Erythroblast (primary cell): ENCODE measurements at places on chromosomes 11 and 22.

DNA sequence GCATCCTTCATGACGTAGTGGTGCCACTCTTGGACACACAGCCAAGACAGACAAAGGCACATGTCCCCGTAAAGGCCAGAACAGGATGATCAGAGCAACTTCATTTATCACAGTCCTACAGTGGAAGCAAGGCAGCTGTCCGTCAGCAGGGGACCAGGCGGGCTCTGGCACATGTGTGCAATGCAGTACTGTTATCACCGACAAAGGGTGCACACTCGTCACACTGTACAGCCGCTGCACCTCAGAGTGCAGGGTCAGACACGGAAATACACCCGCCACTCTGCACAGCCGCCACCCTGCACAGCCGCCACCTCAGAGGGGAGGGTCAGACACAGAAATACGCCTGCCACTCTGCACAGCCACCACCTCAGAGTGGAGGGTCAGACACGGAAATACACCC is 13.4 kb upstream of the IL17REL start:
- DNase-seq, result no peak

DNA sequence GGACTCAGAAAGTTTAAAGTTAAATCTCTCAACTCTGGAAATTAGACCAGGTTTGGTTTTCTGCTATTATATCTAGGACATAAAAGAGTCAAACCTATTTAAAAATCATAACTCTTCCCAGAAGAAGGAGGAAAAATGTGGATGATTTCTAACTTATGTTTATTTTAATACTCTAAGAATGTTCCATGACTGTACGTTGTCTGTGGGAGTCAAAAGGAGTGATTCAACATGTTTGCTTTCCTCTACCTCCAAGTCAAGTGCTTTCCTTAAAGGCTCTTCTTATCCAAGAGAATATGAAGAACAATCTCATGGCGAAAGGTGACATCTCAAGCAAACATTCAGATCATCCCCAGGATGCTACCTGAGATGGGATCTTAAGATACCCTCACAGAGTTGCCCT is 21.6 kb downstream of the OR51E1 start:
- DNase-seq, result no peak

GRCh38 chr11:63769714-63770455 is 1.3 kb upstream of the ZFTA start:
- peak; percentile 48 for DNase-seq

GRCh38 chr22:36339171-36340065 is 48.3 kb downstream of the MYH9 start:
- no peak for DNase-seq

DNA sequence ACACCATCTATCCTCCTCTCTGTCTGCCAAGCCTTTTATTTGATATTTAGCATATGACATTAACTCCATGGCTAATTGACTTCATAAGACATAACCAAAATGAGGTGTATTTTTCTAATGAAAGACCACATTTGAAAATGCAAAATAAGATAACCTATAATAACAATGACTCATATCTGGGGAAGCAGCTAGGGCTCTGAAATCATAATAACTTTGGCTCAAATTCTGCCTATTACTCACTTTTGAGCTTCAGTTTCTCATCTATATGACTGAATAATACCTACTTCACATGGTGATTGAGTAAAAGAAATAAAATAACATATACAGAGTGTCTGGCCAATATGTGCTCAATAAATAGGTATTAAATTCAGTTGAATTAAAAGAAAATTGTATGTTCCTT is 1419.8 kb upstream of the TENM4 start:
- DNase-seq, result no peak

GRCh38 chr11:69218271-69218682 is 62.5 kb downstream of the SMIM38 start:
- no peak for DNase-seq

- no peak for DNase-seq
Observed at GRCh38 chr22:39241794-39242594, 2.8 kb downstream of the PDGFB start.

GRCh38 chr11:106001304-106002012 is 20.6 kb downstream of the MSANTD4 start:
- DNase-seq, result no peak

DNA sequence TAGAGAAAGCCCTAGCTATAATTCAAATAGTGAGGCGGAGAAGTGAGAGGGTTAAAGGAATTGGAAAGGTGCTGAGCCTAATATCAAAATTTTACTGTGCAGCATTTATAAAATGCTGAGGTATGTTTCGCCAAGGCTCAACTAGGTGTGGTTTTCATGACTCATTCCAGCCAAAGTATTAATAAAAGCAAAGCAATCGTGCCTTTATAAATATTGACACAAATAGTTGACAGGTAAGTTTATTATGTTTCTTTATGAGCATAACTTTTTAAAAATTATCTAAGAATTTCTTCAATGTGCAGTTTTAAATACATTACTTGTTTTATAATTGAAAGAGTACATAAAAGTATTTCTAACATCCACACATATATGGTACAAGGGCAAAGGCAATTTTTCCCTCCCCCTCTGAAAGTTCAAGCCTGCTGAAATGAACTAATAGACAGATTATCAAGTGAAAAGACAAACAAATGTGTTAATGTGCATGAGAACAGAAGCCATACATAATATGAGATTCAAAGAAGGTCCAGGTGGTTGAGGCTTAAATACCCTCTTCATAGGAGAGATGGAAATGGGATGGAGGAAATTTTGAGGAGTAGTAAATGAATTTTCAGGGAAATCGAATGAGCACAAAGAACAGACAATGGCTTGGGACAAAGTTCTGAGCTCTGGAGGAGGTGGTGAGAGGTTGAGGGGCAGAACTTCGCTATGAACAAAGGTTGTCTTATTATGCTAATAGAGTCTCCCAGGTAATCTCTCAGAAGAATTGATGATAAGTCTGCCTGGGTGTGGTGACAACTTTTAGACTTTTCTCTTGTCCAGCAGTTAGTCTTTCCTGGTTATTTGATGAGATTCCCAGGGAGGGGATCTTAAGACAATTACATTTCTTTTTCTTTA is 326.5 kb downstream of the BUD13 start:
- no peak for DNase-seq

- DNase-seq, result peak; percentile 1
Observed at GRCh38 chr11:120959189-120959588, 64.7 kb upstream of the TBCEL start.

- no peak for DNase-seq
Observed at GRCh38 chr11:131353766-131354165, 16.6 kb upstream of the NTM start.

DNA sequence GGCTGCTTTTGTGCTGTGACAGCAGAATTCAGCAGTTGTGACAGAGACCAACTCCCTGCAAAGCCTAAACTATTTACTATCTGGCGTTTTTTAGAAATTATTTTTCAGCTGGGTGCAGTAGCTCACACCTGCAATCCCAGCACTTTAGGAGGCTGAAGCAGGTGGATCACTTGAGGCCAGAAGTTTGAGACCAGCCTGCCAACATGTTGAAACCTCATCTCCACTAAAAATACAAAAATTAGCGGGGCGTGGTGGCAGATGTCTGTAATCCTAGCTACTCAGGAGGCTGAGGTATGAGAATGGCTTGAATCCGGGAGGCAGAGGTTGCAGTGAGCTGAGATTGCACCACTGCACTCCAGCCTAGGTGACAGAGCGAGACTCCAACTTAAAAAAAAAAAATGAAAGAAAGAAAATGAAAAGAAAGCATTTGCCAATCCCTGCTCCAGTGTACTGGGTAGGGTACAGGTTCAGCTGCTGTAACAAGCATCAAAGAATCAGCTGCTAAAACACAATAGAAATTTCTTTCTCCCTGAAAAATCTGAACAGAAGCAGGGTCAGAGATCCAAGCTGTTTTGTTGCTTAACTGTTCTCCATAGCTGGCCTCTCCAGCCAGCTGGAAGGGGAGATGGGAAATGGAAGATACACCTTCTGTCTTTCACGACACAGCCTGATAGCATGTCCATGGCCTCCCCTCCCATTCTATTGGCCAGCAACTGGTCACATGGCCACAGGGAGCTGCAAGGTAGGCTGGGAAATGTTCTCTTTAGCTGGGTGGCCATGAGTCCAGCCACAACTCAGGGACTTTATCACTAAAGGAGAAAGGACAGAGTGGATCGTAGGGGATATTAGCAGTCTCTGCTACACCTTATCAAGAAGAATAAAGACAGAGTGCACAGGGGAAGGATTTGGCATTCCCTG is 8.5 kb upstream of the NCF4 start:
- no peak for DNase-seq

DNA sequence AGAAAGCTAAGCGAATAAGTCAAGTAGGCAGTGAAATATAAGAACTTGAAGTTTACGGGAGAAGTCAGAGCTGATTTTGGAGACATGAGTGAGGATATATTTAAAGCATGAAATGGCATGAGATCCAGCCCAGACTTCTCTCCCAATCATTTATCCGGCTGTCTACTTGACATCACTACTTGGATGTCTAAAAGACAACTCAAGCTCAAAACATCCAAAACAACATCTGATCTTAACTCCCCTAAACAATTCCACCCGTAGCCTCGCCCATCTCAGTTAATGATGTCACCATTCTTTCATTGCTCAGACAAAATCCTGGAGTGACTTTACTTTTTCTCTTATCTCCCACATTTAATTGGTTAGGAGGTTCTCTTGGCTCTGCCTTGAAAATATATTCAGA is 44.5 kb downstream of the WEE1 start:
- peak; percentile 52 for DNase-seq

GRCh38 chr11:10201343-10201742 is 92.7 kb downstream of the SBF2 start:
- DNase-seq, result no peak

GRCh38 chr11:6979365-6979764 is 40.8 kb downstream of the ZNF214 start:
- DNase-seq, result no peak

DNA sequence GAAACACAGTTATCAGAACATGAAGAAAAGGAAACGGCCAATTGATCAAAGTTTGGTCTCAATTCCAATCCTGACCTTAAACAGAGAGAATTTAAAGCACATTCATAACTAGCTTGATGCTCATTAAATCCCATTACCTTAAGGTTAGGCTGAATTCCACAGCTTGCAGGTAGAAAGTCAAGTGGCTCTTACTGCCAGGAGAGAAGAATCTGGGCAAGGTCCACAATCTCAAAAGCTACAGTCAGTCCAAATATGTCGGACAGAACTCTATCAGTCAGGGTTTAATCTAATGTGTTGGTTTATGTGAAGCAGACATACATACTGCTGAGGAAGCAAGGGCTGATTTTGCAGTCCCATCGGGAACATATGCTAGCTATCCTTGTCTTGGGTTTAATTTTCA is 348.8 kb downstream of the SOX6 start:
- DNase-seq, result no peak

DNA sequence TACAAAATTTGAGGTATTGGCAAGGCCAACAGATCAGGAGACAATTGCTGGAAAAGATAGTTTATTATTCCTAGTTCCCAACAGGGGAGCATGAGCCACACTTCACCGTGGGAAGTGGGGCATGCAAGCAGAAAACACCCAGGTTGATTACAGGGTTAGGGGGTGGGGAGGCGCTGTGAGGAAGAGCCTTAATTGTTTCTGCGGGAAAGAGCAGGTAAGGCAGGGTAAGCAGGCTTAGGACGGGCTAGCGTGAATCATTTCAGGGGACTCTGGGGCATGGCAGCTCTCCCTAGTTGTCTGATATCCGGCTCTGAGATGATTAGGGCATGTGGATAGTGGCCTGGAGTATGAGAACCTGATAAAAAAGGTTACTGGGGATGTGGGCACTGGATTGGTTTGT is 20.7 kb upstream of the HTR3A start:
- DNase-seq, result no peak

GRCh38 chr11:129489249-129489648 is 113.6 kb downstream of the BARX2 start:
- no peak for DNase-seq

DNA sequence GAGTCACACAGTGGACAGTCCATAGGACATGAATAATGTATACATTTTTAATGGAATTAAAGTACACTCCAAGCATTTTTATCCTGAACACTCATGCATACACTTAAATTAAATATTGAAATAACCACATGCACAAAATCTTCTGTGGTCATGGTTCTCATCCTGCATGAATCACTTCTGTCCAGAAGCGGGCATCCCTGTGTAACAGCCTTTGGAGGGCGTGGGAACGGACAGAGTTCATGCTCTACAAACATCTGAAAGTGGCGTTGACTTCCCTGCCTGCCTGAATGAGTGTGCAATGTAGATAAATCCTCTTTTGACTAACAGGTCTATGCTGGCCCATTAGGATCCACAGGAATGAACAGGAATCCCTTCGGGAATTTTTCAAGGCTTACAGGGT is 780.2 kb downstream of the BRD1 start:
- DNase-seq, result no peak

DNA sequence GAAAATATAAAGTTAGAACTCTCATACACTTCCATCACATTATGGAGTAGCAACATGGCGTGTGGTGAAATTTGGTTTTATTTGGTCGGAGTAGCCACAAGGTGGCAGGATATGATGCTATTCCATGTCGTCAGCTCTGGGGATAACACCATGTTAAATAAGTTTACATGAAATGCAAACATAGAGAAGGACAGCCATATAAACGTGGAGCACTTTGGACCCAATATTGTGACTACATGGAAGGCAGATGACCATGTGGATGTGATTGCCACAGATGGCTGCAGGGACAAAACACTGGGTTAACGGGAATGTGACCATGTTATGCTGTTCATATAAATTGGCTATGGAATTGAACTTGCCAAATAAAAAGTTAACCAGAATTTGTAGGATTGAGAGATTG is 21.0 kb downstream of the OR5M11 start:
- DNase-seq, result peak; percentile 1

GRCh38 chr11:96144553-96144952 is 198.4 kb downstream of the MAML2 start:
- no peak for DNase-seq

DNA sequence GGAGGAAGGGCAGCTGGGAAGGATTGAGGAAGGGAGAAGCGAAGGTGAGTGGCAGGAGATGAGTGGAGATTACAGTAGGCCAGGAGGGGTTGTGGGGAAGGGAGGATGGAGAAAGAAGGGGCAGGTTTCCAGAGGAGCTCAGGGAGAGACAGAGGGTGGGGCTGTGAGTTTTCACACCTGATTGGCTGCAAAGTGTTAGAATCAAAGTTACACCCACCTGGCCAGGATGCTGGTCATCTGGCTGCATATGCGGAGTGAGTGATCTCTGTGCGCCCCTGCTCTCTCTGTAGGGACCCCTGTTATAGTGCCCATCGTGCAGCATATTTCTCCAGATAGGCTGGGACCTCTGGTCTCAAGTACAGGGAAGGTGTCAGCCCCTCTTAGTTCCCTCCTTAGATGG is 18.3 kb downstream of the AMPD3 start:
- DNase-seq, result no peak

DNA sequence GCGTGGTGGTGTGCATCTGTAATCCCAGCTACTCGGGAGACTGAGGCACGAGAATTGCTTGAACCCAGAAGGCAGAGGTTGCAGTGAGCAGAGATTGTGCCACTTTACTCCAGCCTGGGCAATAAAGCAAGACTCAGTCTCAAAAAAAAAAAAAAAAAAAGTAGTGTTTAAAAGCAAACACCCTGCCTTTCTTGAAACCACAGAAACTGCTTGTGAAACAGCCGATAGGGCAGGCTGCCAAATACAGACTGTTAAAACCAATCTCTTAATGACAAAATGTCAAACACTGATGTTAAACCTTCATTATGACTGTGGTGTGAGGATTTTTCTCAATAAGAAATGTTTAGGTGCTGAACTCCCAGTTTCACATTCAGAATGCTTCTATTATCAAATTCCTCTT is 27.3 kb downstream of the MARK2 start:
- DNase-seq, result peak; percentile 63

GRCh38 chr11:113796663-113797259 is 17.2 kb downstream of the CLDN25 start:
- peak; percentile 57 for DNase-seq

- no peak for DNase-seq
Observed at GRCh38 chr11:122556605-122557004, 98.9 kb upstream of the UBASH3B start.

- DNase-seq, result no peak
Observed at GRCh38 chr11:128480665-128481064, 106.7 kb downstream of the ETS1 start.
